ENCODE measurements at places on chromosomes 13 and 19.

DNA sequence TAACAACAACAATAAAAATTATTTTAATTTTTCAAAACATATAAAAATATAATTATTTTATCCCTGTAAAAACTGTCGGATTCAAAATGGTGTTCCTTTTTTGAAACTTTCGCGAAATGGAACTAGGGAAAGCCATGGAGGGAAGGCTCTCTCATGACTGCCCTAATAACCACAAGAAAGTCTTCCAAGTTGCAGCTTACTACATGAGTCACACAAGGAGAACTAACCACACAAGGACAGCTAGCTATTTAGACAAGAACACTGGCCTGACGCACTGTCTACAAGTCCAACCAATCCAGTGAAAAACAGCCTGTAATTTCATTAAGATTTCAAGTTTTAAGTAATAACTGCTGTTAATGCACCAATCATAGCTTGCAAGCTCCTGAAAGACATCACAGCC, 319.2 kb upstream of the PCDH9 start:
- DNase-seq, result no peak

DNA sequence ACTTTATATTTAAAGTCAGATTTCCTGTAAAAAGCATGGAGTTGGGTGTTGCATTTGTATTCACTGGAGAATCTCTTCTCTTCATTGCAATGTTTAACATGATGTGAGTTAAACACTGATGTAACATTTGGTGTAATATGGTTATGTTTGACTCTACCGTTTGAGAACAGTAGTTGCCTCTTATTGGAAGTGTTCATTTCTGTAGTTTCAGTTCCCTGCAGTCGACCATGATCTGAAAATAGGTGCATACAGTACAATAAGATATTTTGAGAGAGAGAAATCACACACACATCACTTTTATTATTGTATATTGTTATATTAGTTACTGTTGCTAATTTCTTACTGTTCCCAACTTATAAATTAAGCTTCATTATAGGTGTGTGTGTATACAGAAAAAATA, 105.2 kb upstream of the SPACA7 start:
- DNase-seq, result no peak

DNA sequence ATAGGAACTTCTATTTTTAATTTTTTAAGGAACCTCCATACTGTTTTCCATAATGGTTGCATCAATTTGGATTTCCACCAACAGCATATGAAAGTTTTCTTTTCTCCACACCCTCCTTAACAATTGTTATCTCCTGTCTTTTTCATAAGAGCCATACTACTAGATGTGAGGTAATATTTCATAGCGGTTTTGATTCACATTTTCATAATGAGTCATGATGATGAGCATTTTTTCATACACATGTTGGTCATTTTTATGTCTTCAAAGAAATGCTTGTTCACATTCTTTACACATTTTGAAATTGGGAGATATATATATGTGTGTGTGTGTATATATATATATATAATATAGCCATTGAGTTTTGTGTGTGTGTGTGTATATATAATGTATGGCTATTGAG, 420.3 kb upstream of the PCDH9 start:
- no peak for DNase-seq

- DNase-seq, result no peak
Measured at GRCh38 chr13:44591316-44591715, 15.2 kb upstream of the TSC22D1 start.

DNA sequence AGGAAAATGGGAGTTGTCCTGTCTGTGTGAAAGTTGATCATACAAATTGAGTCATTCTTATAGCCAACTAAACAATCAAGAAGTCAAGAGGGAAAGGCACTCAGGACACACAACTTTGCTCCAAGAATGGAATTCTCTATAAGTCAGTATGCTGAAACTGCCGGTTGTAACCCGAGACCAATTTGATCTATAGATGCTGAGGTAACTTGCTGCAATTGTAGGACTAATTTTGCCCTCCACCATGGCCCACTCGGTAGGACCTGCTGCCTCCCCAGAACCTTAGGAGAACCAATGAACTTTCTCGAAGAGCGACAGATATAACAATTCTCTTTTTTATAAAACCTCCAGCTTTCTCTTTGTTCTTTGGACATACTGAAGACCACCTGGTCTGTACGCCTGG, 157.0 kb downstream of the RNF17 start:
- no peak for DNase-seq

DNA sequence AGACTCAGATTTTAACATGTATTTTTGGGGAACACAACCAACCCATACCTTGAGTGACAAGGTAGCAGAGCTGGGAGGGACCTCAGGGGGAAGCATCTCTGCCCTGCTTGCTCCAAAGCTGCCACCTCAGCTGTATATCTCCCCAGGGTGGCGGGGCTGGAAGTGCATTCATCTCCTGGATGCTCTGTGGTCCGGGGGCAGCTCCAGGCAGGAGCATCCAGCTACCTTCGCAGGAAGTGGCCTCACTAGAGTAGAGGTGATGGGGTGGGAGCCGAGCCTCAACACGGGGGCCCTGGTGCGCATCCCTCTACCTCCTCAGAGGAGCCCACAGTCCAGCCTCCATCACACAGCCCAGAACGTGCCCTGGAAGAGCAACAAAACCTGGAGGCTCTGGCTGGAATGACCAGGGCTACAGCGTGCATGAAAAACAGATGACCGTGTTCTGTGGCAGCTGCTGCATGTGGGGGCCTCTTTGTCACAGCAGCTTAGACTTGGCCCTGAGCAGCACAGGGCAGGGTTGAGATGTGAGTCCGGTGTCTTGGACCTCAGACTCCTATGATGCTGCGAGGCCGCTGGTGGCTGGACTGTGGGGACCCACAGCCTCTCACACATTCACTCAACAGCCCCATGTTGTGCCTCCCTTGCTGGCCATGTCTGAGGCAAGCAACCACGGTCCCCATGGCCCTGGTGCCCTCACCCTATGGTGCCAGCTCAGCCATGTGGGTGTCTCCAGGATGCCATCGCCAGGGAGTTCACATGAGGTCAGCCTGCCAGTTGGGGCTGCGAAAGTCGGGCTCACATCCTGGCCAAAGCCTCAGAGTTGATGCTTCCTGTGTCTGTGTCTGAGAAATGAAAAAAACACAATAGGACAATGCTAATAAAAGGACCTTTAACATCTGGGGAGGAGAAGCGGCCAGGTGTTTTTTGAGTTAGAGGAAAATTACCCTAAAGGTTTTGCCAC, 17.1 kb upstream of the GAS6 start:
- no peak for DNase-seq

- no peak for DNase-seq
Measured at GRCh38 chr19:44813841-44814470, 5.1 kb downstream of the BCAM start.

DNA sequence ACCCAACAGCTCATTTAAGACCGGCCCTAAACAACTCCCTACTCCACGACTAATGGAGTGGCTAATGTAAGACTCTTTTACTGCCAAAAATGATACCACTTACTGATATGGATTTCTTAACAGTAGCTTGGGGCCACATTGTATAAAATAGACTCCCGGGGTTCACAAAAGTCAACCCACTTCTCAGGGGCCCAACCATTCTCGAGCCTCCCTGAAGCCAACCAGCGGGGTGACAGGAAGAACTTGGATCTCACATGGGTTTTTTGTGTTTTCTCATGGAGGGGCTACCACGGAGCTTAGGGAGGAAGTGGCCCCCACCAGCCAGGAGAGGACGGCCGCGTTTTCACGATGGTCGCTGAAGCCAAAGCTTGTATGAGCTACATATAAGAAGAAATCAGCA, 8.1 kb downstream of the MCF2L start:
- no peak for DNase-seq

DNA sequence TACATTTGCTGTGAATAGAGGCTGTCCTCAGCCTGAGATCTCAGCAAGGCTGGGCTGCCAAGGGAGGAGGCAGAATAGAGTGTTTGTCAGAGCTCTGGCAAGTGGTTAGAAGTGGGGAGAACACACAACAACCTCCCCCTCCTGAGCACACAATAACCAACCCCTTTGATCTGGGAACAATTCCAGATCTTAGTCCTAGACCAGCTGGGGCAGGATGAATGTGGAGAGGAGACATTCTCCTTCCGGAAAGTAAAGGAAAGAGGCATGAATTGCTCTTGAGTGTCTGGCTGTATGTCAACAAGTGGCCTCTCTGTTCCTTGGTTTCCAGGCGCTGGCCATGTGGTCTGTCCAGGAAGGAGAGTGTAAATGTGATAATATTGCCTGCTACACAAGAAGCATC, 114.9 kb upstream of the TMTC4 start:
- DNase-seq, result no peak

DNA sequence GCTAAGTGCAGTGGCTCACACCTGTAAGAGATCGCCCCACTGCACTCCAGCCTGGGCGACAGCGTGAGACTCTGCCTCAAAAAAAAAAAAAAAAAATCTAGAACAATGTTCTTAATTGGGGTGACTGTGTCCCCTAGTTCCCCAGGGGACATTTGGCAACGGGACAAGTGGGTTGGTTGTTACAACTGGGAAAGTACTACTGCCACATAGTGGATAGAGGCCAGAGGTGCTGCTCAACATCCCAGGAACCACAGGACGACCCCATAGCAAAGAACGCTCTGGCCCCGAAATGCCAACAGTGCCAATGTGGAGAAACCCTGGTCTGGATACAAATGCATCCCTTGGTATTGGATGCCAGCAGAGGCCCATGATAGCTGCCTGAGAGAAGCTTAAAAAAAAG, 11.8 kb downstream of the NLRP12 start:
- DNase-seq, result no peak

DNA sequence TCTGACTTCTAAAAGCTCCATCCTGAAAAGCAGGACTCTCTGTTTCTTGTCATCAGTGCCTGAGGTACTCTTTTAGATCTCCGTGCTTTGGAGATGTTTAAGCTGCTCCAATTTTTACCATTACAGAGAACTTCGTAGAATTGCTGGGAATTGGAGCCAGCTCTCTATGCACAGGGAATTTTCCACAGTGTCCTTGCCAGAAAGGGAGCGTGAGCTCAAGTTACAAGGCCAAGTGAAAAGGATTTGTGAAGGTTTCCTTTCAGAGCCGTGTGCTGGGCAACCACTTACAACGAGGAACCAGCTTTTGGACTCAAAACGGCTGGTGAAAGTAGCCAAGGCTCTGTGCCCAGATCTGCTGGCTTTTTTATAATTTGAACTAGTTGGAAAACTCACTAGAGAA, 82.6 kb downstream of the NUFIP1 start:
- no peak for DNase-seq

GRCh38 chr19:45752639-45753038, 16.4 kb downstream of the SIX5 start:
- no peak for DNase-seq

- DNase-seq, result no peak
Measured at GRCh38 chr13:75236774-75237173, 245.2 kb downstream of the TBC1D4 start.

DNA sequence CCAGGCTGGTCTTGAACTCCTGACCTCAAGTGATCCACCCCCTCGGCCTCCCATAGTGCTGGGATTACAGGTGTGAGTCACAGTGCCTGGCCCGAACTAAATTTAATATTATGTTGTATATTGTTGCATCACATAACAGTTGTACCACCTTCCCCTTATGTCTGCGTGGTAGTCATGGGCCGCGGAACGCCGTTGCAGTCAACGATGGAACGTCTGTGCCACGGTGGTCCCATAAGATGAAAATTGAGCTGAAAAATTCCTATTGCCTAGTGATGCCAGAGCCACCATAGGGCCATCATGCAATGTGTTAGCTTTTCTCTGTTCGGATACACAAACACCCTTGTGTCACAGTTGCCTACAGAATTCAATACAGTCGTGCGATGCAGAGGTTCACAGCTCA, 236.1 kb downstream of the TEX29 start:
- DNase-seq, result no peak

- DNase-seq, result no peak
Measured at GRCh38 chr13:41029629-41030028, 10.5 kb upstream of the ELF1 start.

DNA sequence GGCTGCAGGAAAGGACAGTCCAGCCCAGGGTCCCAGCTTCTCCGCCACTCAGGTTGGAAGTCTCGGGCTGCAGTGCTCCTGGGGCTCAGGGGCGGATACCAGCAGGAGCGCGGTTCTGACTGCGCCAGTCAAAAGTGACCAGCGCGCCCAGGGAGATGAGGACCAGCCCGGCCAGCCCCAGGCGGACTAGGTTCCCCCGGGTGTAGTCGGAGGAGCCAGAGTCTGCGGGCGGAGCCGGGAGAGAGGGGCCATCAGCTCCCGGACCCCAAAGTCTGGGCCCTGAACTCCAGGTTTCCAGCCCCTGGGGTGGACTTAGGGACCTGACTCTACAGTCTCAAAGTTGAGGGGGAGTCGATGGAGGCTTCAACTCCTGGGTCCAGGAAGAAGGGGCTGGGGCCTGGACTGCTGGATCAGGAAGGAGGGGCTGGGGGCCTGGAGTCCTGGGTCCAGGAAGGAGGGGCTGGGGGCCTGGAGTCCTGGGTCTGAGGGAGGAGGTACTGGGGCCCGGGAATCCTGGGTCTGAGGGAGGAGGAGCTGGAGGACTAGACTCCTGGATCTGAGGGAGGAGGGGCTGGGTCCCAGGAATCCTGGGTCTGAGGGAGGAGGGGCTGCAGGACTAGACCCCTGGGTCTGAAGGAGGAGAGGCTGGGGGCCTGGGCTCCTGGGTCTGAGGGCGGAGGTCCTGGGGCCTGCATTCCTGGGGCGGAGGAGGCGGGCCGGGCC, 5.3 kb downstream of the OSCAR start:
- DNase-seq, result no peak

DNA sequence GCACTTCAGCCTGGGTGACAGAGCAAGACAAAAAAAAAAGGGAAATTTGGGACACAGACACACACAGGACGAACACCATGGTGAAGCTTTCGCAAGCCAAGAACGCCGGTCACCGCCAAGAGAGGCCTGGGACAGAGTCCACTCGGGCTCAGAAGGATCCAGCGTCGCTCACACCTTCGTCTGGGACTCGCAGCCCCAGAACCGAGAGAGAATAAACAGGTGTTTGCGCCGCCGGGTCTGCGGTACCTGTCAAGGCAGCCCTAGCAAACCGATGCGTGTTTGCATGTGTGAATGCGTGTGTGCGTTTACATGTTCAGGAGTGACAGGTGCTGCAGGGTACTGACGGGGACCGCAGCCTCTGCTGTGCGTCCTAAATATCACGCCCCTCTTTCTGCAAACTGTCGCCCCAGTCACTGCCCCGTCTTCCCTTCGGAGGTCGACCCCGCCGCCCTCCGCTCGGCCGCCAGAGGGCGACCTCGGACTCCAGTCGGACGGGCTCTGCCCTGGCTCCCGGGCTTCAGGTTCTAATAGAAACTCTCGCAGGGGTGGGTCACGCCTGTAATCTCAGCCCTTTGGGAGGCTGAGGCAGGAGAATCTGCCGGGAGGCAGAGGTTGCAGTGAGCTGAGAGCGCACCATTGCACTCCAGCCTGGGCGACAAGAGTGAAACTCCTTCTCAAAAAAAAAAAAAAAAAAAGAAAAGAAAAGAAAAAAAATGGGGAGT, 11.8 kb upstream of the CSNK1G2 start:
- DNase-seq, result no peak

DNA sequence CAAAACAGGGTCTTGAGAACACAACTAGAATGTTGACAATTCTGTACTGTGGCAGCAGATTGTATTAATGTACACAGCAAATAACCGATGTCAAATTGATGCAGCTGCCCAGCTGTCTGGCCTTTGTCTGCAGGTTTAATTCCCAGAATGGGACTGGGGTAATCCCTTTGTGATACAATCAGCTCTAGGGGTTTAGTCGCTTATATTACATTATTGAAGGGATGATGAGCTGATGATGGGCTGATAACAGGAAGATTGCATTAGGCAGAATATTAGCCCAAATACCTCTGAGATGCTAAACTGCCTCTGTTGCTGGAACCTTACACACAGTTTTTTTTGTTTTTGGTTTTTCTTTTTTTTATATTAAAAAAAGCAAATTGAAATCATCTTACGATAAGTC, 265.0 kb downstream of the RBM26 start:
- no peak for DNase-seq

- DNase-seq, result no peak
Measured at GRCh38 chr13:39259371-39260140, 221.3 kb downstream of the NHLRC3 start.

- no peak for DNase-seq
Measured at GRCh38 chr19:11261431-11261970, 823 bp downstream of the DOCK6 start.
